ENCODE measurements at places on chromosomes 5 and 9.

- no peak for DNase-seq
Observed at GRCh38 chr5:102106599-102106998, 189.5 kb downstream of the SLCO4C1 start.

DNA sequence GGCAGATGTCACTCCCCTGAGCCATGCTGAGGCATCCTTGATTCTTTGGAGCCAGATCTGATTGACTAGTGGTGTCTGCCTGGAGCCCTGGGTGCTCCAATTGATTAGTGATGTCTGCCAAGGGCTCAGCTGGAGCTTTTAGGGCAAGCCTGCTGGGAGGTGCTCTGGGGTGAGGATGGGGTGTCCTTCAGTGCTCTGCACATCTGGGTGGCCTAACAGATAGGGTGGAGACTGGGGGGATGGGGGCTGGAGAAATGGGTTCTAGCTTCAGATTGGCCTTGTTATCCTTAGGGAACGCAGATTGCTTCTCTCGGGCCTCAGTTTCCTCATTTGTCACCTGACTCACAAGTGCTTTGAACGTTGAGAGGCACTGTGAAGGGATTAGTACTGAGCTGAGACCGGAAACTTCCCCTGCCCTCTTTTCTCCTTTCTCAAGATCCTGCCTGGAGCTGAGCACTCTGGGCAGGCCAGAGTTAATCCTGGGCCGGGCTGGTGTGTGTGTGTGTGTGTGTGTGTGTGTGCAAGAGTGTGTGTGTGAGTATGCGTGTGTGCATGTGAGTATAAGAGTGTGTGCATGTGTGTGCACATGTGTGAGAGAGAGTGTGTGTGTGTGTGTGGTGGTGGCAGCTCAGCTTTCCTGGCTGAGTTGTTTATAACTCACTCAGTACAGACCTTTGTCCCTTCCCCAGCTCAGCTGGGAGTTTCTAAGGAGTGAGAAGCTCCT, 5.6 kb upstream of the IER5L start:
- peak; percentile 28 for DNase-seq

GRCh38 chr9:3857673-3858072, 331.9 kb upstream of the RFX3 start:
- DNase-seq, result peak; percentile 77

DNA sequence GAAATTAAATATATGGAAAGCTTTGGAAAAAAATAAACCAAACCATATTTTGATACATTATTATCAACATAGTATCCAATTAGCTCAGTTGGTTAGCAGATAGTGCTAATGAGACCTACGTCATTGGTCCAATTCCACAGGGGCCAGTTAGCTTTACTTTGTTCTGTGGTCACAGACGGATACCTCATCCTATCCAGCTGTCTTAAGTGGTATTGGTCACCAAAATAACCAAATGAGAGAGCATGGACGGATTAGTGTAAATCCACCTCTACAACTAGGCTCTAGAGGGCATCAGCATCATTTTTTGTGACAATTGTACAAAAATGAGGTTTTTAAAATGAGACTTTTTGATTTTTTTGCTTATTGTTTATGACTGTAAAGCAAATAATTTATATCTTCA, 364.2 kb downstream of the KIAA0825 start:
- no peak for DNase-seq

GRCh38 chr5:177403102-177403791, 2.8 kb upstream of the PFN3 start:
- no peak for DNase-seq

GRCh38 chr5:14737291-14737690, 72.8 kb downstream of the OTULIN start:
- DNase-seq, result no peak

- DNase-seq, result peak; percentile 63
Observed at GRCh38 chr5:55691265-55692105, 20.6 kb downstream of the SLC38A9 start.

DNA sequence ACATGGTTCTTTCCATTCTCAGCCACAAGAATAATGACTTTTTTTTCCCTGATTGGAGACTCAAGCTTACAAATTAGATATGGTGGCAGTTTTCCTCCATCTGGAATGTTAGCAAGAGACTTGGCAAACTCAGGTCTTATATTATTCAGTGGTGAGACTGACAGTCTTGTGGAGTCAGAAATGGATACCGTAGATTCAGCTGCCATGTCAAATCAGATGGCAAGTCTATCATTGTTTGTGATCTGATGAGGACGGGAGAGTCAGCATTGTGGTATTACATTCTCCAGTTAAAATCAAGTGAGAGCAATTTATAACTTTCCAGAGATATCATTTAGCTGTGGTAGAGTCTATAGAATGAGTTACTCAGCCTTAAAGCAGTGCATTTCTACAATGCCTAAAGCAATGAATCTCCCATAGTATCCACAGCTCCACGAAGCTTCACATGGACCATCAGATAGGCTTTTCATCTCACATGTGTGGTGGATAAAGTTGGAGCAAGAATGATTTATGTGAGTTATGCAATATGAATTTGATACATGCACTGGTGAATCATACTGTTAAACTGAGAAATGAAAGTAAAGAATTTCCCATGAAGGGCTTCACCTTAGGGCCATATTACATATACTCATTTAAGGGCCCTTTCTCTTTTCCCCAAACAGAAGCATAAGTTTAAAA, 430.6 kb downstream of the ZNF608 start:
- DNase-seq, result peak; percentile 97

- no peak for DNase-seq
Observed at GRCh38 chr5:95152535-95152934, 132.4 kb downstream of the MCTP1 start.

GRCh38 chr9:5851445-5851844, 18.5 kb upstream of the ERMP1 start:
- peak; percentile 98 for DNase-seq

- no peak for DNase-seq
Observed at GRCh38 chr5:104789366-104789765, 1226.8 kb upstream of the NUDT12 start.

- DNase-seq, result no peak
Observed at GRCh38 chr5:160506006-160507004, 84.7 kb downstream of the PTTG1 start.

GRCh38 chr5:61141801-61142200, 20.5 kb downstream of the SMIM15 start:
- no peak for DNase-seq

DNA sequence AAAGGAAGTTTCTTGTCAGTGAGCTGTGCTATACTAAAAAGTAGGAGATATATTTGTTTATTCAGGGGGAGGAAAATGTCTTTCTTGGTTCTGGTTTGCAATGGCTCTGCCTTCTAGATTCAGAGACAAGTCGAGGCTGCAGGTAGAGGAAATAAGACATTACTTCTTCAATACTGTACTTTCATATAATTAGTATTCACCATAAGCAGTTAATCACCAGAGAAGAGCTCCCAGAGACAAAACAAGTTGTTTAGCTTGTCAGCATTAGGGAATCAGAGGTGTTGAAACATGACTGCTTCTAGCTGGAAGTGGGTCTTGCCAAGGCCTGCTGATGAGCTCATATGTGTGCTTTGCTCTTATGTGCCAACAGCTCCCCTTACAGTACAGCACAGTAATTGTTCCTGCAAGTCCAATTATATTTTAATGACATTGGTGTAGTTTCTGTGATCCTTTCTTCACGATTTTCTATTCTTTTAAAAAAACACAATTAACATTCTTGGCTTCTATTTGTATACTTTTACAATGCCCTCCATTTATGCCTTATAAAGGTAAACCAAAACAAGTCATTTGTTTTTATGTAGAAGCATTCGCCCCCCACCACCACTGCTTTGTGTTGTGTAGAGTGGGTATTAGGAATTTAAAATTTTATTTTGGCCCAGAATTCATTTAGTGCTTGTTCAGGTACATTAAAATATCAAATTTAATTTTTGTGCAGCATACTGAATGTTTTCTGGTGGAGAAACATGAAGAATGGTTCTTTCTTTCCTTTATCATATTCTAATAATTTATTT, 112.2 kb downstream of the RPS23 start:
- DNase-seq, result peak; percentile 98

DNA sequence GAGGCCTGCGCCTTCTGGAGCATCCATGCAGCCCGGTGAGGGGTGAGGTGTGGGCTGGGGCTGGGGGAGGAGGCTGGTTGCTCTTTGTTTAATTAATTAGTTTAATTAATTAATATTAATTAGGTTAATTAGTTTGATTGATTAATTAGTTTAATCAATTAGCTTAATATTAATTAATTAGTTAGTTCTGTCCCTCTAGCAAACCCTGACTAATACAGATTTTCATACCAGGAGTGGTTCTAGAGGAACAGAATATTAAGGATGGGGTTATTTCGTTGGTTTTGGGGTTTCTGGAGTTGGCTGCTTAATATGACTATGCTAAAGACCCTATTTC, 14.1 kb upstream of the BARX1 start:
- DNase-seq, result no peak

DNA sequence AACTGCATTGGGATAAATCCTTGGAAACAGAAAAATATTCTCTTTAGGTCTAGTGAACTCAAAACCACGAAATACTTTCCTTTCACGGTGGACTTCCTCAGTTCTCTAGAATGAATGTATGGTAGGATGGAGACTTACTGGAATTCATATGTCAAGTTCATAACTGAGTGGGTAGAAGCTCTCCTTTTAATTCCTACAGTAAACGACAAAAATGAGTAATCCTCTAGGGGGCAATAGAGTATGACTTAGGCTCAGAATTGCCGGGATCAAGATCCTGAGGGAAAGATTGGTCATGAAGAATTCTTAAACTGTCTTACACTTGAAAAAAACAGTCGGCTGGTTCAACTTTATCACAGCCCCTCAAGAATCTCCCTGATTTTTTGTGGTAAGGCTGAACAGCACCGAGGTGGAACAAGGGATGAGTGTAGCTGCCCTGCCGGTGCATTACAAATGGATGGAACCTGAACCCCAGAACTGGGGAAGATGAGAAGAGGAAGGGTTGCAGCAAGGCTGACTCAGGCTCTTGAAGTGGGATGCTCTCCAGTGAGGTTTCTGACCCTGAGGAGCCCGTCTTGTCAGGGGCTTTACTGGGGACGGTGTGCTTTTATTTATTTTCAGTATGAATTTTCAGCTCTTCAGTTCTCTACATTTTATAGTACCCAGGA, 14.0 kb upstream of the LOX start:
- peak; percentile 66 for DNase-seq

DNA sequence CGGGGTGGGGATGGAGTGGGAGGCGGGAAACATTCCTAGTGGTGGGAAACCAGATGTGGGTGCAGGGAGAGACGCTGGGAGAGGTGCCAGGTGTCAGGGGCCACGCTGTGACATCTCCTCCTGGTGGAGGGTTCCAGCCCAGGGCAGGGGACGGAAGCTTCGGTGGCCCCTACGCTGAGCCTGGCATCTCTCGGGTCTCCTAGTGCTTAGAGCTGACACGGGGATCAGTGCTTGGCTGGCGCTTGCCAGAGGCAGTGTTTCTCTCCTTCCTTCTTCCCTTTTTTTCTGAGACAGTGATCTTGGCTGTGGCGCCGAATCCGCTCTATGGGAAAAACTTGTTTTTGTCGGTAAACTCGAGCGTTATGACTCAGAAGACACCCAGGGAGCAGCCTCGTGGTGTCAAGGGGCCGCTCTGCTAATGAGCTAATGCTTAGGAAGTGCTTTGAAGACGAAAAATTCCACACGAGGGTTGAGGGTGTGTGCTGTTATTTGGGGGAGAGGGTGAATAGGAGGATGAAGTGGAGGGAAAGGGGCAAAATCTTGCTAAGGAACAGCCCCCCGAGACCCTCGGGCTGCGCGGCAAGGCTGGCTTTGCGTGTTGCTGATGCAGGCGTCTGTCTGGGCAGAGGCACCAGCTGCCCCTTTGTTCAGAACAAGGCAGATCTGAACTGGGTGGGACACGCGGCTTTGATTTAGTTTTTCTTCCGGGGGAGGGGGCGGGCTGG, 20.4 kb upstream of the IER5L start:
- peak; percentile 89 for DNase-seq

- DNase-seq, result peak; percentile 33
Observed at GRCh38 chr5:108311682-108312081, 70.2 kb downstream of the FBXL17 start.

DNA sequence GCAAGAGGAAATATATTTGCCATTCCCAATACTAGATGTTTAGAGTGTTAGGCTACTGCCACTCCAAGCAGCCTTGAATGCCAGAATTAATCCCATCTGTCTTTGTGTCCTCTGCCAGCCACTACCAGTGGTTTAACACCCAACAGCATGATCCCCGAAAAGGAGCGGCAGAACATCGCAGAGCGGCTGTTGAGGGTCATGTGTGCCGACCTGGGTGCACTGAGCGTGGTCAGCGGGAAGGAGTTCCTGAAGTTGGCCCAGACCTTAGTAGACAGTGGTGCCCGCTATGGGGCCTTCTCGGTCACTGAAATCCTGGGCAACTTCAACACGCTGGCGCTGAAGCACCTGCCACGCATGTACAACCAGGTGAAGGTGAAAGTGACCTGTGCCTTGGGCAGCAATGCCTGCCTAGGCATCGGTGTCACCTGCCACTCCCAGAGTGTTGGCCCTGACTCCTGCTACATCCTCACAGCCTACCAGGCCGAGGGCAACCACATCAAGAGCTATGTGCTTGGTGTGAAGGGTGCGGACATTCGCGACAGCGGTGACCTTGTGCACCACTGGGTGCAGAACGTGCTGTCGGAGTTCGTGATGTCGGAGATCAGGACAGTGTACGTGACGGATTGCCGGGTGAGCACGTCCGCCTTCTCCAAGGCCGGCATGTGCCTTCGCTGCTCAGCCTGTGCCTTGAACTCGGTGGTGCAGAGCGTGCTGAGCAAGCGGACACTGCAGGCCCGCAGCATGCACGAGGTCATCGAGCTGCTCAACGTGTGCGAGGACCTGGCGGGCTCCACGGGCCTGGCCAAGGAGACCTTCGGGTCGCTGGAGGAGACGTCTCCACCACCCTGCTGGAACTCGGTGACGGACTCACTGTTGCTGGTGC, 29.3 kb downstream of the AMBP start:
- no peak for DNase-seq

DNA sequence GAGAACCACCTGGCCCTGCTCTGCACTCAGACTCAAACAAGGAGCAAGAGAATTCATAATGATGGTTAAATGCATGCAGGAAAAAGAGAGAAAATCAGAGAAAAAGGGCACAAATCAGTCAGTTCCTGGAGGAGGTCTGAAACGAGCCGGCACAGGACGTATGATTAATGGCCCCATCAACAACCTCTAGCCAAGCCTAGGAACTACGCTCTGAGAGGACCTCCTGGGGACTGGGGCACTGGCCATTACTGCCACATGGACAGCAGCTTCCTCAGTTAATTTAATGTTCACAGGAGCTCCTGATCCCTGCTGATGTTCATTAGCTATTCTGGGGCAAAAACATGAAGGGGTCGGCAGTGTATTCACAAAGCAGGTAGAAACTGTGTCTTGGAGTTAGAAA, 238.1 kb downstream of the MED10 start:
- no peak for DNase-seq

- DNase-seq, result no peak
Observed at GRCh38 chr5:135398160-135398854, 724 bp downstream of the MACROH2A1 start.

GRCh38 chr5:3392306-3392939, 203.2 kb upstream of the IRX1 start:
- DNase-seq, result no peak

DNA sequence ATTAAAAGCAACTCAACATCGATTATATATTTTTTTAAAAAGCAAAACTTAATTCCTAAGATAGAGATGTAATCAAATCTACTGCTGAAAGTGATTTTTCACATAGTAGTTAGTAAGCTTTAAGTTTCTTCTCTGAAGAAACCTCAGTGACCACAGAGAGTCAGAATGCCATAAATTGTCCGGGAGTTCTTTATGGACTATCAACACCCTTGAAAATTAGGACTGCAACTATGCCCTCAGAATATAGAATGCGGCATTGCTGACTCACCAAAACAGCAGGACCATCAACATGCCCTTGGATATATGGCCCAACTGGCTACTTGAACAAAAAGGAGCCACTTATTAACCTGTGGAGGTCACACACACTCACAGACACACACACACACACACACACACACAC, 228.9 kb upstream of the SNX2 start:
- peak; percentile 19 for DNase-seq

- peak; percentile 72 for DNase-seq
Observed at GRCh38 chr5:1789834-1790471, 9.7 kb downstream of the MRPL36 start.
